Type B pancreatic cell (in vitro differentiated cells): ENCODE measurements at places on chromosomes 2 and 18. TPM values are rescaled to one million over a fixed set of nuclear protein-coding genes. Genes with fewer than 3 reads are reported as not detected.

Gene PLCL1
- 2.0 and 4.4 TPM in 2 replicates for total RNA-seq

Gene RNF103
- total RNA-seq, result 21.2 and 26.1 TPM in 2 replicates

Gene VWA3B
- 0.38 and 4.1 TPM in 2 replicates for total RNA-seq

Gene REG1A
- total RNA-seq, result 2.4 and 37.3 TPM in 2 replicates

Gene HOXD12
- total RNA-seq, result not detected in 2 replicates

Gene CERKL
- 2.9 and 4.3 TPM in 2 replicates for total RNA-seq

Gene HJURP
- 16.7 and 42.1 TPM in 2 replicates for total RNA-seq

Gene GALNT3
- 28.8 and 62.1 TPM in 2 replicates for total RNA-seq
